ENCODE measurements at places on chromosomes 16 and 17.

DNA sequence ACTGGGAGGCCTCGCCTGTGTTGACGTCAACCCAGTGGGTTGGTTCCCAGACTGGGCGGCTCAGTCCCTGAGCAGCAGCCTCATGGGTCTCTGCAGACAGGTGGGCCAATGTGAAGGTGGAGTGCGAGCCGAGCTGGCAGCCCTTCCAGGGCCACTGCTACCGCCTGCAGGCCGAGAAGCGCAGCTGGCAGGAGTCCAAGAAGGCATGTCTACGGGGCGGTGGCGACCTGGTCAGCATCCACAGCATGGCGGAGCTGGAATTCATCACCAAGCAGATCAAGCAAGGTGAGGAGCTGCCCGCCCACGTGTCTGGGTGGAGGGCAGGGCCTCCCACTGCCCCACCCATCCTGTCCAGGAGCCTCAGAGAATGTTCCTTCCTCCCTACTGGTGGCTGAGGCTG lies 44.1 kb downstream of the MRC2 start:
- no peak for DNase-seq

DNA sequence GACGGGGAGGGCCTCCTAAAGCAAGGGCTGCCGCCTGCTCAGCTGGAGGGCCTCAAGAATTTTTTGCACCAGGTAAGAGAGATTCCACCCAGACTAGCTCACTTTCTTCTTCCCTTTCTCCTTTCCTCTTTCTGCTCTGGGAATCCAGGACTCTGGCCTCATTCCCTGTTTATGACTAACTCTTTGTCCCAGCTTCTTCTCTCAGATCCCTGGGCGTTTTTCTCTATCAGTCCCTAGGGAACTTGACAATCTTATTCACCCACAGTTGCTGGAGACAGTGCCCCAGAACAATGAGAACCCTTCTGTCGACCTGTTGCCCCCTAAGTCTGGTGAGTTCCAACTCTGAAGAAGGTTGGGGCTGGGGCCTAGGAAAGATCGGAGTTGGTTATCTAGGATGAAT lies 15.6 kb downstream of the CNTROB start:
- DNase-seq, result no peak

DNA sequence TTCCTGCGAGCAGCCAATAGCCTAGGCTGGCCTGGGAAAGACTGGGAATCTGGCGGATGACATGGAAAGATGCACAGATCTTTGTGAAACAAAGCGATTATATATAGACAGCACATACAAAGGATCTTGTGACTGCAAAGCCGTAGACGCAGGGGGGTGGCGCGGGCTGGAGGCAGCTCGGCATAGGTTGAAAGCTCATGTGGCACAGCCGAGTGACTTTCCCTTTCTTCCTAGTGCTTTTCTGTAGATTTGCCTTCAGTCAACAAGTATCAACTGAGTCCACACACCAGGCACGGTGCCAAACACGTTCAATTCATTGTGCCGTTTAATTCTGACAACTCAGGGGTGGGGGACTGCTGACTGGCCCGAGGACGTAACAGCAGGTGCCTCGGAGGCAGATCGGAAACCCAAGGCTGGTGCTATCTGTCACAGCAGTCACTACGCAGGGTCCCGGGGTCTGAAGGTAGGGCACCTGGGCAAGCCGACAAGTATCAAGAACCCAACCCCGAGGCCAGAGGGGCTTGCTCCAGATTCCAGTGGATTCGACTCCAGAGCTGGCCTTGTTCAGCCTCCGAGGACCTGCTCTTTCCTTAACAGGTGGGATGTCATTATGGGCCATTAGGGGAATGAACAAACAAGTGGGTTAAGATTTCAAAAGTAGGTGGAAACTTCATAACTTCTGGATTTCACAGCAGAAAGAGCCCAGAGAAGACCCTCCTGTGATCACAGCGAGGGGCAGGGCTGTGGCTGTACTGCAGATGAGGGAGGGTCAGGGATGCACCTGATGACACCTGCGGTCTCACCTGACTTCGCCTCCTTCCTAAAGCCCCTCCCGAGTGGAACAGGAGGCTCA lies 5.9 kb downstream of the PAM16 start:
- no peak for DNase-seq

- DNase-seq, result no peak
Measured at GRCh38 chr16:74113545-74113944, 183.1 kb upstream of the PSMD7 start.

DNA sequence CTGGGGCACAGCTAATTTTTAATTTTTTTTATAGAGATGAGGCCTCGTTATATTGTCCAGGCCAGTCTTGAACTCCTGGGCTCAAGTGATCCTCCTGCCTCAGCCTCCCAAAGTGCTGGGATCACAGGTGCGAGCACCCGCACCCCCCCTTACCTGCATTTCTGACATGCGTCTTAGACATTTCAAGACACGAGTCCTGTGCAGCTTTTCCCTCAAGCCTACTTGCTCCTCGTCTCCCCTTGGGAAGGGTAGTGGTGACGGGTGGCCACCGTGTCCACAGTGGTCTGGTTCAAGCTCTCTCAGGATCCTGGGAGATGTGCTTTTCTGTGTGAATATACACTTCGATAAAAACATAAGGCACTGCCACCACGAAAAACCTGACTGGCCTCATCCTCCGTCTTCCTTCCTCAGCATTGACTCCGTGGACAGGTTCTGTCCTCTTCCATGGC lies 9.6 kb downstream of the CANT1 start:
- no peak for DNase-seq

DNA sequence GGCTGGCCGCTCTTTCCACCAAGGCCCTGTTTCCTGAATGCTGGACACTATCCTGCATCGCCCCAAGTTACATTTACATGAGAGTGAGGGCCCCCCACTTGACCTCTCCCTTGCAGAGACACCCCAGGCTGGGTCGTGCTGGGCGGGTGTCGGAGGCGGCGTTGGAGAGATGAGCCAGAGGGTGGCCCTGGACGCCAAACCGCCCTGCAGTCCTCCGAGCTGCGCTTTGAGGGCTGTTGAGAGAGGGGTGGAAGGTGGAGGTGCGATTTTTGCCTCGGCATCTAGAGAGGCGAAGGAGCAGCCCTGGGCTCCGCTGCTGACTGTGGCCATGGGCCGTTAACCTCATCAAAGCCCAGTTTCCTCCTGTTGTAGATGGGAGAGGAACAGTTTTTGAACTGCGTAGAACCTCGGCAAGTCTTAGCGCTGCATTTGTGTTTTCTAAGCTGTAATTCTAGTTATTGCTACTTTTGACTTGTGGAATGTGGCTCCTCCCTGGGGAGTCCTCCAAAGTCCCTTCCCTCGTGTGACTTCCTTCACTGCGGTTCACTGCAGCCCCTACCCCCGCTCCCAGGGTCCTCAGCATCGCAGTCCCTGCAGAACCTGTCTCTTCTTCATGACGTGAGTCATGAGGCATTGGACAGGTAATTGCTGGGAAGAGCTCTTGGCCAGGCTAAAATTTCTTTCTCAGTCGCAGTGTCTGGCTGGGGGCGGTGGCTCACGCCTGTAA lies 986 bp upstream of the ELOB start:
- DNase-seq, result peak; percentile 35

DNA sequence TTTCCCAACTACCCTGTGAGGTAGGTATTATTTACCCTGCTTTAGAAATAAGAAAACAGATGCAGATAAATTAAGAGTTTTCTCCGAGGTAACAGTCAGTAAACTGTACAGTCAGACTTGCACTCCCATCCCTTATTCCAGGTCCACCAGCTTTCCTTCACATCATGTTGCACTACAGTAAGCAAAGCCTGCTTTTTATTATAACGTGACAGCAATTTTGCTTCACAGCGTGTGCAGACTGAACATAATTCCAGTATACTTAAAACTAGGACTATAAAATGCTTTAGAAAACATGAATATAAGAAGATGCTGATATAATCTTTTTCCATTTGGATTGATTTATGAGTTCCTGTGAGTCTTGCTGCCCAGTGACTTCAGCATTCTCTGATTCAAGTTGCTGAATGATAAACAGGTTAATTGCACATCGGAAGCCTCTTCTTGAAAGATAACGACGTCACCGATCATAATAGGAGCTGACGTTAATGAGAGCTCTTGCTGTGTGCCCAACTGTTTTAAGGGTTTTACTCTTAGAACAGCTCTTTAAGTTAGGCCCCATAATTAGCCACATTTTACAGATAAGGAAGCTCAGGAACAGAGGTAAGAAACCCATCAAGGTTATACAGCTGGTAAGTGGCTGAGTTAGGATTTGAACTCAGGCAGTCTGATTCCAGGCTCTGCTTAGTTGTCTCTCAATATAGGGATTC lies 1.4 kb downstream of the LIG3 start:
- DNase-seq, result no peak

GRCh38 chr17:2682176-2682938 lies 29.2 kb downstream of the CLUH start:
- DNase-seq, result no peak

GRCh38 chr16:3652373-3653195 lies 1.9 kb upstream of the DNASE1 start:
- no peak for DNase-seq

GRCh38 chr17:80892019-80892855 lies 99.4 kb upstream of the CHMP6 start:
- peak; percentile 40 for DNase-seq

- DNase-seq, result no peak
Measured at GRCh38 chr16:57621521-57622271, 6.7 kb upstream of the ADGRG1 start.

DNA sequence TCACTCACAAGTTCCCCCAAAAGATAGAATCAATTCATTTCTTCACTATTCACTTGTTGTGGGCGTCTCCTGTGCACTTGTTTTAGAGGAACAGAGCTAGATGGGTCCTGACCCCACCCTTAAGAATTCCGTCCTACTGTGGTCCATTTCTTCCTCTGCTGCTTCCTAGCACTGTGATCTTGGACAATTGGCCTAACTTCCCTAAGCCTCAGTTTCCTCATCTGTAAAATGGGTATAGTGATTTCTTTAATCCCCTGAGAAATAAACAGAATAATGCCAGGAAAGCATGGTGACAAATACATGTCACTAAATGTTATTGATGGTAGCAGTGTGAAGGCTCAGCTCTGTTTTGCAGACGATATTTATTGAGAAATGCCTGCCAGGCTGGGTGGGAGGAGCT lies 9.9 kb downstream of the BMERB1 start:
- no peak for DNase-seq

- no peak for DNase-seq
Measured at GRCh38 chr16:53779186-53779585, 75.2 kb downstream of the FTO start.

DNA sequence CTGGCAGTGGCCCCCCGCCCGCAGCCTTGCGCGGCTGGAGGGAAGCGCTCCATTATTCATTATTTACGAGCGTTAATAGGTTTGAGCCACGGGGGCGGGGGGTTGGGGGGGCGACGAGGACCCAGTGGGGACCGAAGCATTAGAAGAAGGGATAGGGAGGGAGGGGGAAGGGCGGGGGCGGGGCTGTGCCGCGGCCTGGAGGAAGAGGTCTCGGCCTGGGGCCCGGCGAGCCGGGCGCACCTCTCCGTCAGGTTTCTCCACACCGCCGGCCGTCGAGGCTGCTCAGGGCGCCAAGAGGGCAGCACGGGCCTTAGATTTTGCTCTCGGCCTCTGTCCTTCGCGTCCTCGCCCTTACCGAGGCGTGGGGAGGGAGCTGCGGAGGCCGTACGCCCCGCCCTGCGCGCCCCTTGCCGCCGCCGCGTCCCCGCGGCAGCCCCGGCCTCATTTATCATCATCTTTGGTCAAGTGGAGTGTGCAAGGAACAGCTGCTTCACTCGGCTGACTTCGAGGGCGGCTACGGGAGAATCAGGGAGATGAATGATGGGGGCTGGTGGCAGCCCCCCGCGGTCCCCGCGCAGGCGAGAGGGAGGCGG lies 54.2 kb downstream of the SREBF1 start:
- DNase-seq, result peak; percentile 68

DNA sequence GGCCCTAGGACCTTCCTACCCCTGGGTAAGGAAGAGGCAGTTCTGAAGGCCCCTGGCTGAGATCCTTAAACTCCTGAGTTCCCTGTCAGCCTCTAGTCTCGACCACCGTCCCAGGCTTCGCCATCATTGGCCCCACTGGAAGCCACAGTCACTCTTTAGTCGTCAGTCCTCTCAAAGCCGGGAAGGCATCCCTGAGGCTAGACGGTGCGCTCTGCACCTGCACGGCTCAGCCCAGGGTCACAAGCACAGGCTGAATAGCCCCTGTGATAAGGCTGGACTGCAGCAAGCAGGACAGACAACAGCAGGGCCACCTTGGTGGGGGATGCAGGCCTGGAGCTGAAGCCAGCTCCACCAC lies 3.3 kb upstream of the HEXIM1 start:
- DNase-seq, result no peak

- DNase-seq, result no peak
Measured at GRCh38 chr17:79615926-79616325, 5.1 kb upstream of the RBFOX3 start.

DNA sequence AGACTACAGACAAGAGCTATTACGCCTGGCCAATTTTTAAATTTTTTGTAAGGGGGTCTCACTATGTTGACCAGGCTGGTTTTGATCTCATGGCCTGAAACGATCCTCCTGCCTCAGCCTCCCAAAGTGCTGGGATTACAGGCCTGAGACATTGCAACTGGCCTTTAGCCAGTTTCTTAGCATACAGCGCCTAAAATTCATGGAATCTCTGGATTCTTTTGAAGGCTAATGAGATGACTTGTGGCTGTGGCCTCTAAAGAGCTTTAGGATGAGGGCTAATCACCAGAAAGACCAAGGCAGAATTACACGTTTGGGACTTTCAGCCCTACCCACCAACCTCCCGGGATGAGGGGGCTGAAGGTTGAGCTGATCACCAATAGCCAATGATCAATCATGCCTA lies 34.6 kb downstream of the AKAP10 start:
- DNase-seq, result no peak

- no peak for DNase-seq
Measured at GRCh38 chr16:89506791-89507191, 1.4 kb upstream of the SPG7 start.

DNA sequence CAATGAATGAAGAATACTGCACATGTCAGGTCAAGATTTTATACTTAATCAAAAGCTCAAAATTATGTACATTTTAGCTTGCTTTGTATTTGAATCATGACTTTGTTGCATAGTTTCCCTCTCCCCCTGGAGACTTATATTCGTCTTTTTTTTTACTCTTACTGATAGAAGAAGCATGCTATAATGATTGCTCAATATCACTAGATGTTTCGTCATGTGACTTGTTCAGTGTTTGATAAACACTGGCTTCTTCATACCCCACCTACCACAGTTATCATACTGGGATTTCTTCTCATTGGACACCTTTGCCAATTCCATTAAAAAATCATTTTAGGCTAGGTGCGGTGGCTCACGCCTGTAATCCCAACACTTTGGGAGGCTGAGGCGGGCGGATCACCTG lies 148.7 kb downstream of the FTO start:
- DNase-seq, result no peak

Data from nephron progenitor cell (in vitro differentiated cells).